ENCODE measurements at places on chromosomes 1 and 21.

- DNase-seq: no peak
These were observed 50.5 kb downstream of the RASSF5 start for GRCh38 chr1:206557636-206558473.

- DNase-seq: no peak
These were observed 96.7 kb downstream of the MRPL37 start for GRCh38 chr1:54296666-54297065.

DNA sequence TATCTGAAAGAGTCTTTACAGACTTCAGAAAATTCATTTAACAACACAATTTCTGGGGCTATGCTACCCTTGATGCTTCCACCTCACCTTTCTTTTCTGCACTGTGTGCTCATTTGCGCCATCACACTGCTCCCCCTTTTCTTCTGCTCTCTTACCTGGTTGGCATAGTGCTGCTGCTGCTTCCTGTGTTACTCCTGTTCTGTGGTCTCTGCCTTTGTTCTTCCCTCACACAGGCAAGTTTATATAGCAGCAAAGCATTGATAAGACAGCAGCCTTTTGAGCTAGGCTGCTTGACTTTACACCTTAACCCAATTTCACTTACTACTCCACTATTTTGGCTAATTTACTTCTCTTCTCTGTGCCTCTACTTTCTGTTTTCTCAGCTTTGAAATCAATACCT, 18.3 kb downstream of the SGIP1 start:
- no peak for DNase-seq

DNA sequence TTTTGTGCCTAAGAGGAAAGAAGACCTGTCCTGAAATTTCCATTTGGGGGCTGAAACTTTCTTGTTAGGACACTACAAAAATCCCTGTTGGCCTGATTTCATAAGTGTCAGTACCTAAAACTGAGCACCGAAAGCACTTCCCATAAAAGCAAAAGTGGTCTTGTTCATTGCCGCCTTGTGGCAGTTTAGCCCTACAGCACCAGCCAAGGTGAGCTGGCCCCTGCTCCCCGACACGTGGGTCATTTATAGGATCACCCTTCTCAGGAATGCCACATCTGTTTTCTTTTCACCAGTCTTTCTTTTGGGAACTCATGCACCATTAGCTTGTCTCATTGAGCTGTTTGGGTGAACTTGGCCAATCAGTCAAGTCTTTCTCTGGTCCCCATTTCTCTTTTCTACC, 155.8 kb upstream of the KAZN start:
- DNase-seq: no peak

- DNase-seq: no peak
These were observed 4.0 kb downstream of the PHC2 start for GRCh38 chr1:33426916-33427315.

DNA sequence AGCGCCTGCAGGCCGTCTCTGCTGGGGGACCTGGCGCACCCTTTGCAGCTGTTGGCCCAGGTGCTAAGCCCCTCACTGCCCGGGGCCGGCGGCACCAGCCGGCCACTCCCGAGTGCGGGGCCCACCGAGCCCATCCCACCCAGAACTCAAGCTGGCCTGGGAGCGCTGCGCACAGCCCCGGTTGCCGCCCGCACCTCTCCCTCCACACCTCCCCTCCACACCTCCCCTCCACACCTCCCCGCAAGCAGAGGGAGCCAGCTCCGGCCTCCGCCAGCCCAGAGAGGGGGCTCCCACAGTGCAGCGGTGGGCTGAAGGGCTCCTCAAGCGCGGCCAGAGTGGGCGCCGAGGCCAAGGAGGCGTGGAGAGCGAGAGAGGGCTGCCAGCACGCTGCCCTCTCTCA, 177.8 kb upstream of the KAZN start:
- no peak for DNase-seq

Data from neuronal stem cell (in vitro differentiated cells).